ENCODE measurements at places on chromosomes 16 and 17.

GRCh38 chr16:19700319-19700781 lies 17.7 kb downstream of the KNOP1 start:
- no peak for DNase-seq

- DNase-seq: no peak
Measured at GRCh38 chr17:80323982-80324381, 63.3 kb downstream of the RNF213 start.

DNA sequence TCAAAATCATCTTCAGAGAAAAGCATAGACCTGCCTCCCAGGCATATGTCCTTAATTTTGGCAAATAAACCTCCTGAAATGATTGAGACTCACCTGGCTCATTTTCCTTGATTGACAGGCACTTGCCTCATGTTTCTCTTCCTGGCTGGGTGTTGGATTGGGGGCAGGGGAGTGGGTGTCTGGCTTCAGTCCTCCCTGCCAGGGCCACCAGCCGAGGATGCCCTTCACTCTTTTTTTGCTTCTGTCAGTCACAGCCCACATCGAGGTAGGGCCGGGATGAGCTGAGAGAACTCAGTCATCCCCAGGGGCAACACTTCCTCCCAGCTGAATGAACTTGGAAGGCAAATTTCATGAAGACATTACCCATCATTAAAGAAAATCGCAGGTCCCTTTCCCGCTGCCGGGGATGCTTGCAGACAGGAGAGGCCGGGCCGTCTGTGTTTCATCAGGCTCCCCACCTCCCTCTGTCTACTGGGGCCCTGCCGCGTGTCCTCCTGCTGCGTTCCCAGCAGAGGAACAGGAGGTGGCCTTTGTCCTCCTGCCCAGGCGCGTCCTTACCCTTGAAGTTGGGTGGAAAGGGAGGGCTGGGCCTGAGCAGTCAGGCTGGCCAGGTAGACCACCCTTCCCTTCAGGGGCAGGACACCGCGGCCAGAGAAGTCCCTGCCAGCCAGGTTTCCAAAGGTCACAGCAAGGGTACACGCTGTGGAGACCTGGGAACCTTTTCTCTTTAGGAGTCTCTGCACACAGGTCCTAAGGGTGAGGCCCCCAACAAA lies 11.2 kb upstream of the DNAH17 start:
- no peak for DNase-seq

DNA sequence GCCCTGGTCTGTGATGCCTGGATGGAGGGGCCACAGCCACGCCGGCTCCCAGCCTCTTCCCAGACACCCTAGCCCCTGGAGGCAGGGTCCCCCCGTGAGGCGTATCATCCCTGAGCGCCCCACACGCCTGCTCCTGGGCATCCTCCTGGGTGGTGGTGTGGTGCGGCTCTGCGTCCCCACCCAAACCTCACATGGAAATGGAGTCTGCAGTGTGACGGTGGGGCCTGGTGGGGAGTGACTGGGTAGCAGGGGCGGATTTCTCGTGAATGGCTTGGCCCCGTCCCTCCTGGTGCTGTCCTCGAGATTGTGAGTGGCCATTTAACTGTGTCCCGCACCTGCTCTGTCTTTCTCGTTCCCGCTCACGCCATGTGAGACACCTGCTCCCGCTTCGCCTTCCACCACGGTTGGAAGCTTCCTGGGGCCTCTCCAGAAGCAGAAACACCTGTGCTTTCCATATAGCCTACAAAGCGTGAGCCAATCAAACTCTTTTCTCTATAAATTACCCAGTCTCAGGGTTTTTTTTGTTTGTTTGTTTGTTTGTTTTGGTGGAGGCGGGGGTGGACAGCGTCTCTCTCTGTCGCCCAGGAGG lies 5.9 kb upstream of the SSTR5 start:
- no peak for DNase-seq

GRCh38 chr17:75610103-75610984 lies 22.7 kb downstream of the MYO15B start:
- DNase-seq: no peak

DNA sequence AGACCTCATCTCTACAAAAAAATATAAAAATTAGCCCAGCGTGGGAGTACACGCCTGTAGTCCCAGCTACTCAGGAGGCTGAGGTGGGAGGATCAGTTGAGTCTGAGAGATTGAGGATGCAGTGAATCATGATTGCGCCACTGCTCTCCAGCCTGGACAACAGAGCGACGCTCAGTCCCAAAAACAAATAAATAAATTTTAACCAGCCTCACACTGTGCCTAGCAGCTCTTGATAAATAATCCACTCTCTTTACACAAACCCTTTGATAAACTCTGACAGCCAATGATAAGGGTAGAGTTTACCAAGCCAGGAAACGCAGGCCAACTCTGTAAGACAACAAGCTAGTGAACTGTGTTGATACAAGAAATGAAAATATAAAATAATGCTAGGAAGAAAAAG lies 32.7 kb downstream of the LITAF start:
- no peak for DNase-seq

DNA sequence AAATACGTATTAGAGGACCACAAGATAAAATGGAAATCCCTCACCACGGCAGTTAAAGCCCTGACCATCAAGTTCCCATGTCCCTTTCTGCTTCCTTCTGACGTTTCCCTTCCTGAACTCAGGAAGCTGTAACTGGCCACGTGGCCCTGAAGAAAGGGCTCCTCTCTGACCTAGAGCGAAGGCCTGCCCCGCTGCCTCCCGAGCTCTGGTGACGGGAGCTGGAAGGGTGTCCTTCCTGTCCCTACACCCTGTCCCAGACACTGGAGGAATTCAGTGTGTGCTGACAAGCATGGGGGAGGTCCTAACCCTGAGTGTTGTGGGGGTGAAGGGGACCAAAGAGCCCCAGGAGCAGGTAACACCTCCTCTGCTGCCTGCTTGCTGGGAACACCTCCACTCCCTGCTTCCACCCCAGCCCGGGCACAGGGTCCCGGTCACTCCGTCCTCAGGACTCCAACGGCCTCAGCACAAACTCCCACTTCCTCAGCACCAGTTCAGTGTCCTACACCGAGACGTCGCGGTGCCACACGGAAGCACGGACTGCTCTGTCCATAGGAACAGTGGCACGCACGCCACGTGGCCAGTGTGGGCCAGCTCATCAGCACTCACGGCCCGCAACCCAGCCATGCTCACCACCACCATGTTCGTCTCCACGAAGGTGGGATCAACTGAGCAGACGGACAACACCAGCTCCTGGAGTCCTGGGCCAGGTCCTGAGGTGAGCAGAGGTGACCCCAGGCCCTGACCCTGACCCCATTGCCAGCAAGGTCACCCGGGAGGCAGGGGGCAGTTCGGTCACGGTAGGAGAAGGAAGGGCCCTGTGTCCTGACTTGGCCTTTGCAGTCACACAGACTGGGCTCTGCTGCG lies 16.9 kb downstream of the TMEM235 start:
- DNase-seq: no peak

DNA sequence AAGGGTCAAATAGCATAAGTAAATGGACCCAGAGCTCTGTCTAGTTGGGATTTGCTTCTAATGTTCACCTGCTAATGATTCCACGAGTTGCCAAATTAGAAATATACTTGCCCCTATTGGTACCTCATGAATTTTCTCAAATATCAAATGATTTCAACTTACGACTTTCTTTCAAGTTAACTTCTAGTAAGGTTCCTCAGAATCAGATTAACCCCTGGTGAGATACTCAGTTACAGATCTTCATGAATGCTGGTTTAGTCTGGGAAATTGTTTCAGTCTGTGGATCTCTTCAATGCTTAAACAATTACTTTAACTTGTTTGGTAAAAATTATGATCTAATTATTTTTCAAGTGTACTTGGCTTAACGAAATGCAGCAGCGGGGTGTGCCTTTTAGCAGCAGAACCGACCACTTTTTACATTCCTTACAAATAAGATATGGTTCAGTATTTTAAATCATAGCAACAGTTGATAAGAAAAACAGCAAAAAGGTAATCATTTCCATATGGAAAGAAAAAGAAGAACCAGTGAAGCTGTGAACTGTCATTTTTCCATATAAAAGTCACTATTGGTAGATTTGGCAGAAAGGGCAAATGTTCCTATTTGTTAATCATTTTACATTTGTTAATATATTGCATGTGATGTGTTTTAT lies 34.5 kb downstream of the TUBD1 start:
- DNase-seq: no peak

GRCh38 chr17:69415431-69415830 lies 934 bp downstream of the MAP2K6 start:
- no peak for DNase-seq

DNA sequence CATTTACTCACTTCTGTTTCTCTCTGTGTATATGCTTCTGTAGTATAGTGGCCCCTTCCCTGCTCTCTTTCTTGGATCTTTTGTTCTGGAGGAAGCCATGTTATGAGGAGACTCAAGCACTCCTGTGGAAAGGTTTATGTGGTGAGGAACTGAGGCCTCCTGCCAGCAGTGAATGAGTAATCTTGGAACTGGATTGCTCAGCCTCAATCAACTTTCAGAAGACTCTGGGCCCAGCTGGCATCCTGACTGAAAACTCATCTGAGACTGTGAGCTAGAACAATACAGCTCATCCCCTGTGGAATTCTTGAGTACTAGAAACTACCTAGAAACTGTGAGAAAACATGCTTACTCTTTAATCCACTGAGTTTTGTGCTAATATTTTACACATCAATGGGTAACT lies 133.1 kb upstream of the ZKSCAN2 start:
- DNase-seq: no peak

GRCh38 chr16:48231727-48232492 lies 12.2 kb upstream of the LONP2 start:
- DNase-seq: no peak

- no peak for DNase-seq
Measured at GRCh38 chr16:56470232-56470631, 18.9 kb downstream of the OGFOD1 start.

DNA sequence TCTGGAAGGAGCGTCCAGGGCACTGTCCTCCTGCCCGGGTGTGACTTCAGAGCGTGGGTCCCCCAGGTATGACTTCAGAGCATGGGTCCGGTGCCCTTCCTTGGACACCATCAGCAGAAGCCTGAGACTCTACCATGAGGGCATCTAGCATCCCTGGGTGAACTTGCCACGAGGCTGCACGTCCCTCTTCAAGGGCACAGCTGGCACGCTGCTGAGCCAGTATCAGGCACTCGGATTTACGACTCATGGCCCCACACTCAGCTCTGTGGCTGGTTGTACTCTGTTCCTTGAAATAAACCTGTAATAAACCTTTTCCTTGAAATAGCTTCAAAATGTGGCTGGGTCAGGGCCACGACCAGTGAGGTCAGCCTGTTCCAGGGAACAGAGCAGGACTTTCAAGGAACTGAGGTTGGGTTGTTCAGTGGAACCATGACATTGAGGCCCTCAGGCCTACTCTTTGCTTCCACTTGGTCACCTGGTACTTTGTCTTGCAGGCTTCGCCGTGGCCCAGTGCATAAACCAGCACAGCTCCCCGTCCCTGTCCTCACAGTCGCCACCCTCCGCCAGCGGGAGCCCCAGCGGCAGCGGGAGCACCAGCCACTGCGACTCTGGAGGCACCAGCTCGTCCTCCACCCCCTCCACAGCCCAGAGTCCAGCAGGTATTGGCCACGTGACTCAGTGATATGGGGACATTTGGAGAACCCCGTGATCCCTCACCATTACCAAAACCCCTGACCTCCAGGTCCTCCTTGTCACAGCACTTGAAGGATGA lies 89.9 kb downstream of the SOCS1 start:
- no peak for DNase-seq

DNA sequence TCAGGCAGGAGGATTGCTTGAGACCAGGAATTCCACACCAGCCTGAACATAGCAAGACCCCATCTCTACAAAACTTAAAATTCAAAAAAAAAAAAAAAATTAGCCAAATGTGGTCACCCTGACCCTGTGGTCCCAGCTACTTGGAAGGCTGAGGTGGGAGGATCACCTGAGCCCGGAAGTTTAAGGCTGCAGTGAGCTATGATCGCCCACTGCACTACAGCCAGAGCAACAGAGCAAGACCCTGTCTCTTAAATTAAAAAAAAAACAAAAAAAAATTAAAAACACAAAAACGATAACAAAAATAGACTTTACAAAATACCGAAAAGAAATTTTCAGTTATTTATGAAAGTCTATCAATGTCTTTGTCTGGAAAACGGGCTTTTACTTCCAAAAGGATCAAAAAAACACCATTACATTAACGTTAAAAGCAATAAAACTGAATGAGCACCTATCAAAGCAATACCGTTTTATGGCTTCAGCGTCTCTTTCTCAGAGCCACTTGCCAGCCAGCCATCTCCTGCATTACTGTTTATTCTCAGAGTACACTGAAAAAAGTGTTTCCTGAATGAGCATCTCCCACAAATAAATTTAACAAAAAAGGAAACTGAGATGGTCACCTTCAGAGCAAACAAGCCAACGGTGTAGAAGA lies 6.1 kb downstream of the USP7 start:
- DNase-seq: no peak

DNA sequence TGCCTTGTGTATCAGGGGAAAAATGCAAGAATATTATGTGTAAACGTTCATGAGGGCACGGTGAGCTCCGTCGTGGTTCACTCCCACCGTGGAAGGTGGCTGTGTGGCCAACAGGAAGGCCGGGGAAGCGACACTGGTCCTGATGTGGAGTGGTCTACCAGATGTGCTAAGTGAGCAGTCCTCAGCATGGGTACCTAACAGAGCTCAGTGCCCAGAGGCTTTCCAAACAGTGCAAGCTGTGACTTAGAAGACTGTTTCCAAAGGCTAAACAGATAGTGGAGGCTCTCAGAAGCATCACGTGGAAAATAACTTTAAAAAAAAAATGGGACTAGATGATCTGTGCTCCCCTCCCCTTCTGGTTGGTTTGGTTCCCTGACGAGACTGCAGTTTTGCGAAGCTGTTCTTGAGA lies 199.3 kb upstream of the CHMP6 start:
- no peak for DNase-seq

- no peak for DNase-seq
Measured at GRCh38 chr17:57002904-57003303, 25.0 kb downstream of the SCPEP1 start.

DNA sequence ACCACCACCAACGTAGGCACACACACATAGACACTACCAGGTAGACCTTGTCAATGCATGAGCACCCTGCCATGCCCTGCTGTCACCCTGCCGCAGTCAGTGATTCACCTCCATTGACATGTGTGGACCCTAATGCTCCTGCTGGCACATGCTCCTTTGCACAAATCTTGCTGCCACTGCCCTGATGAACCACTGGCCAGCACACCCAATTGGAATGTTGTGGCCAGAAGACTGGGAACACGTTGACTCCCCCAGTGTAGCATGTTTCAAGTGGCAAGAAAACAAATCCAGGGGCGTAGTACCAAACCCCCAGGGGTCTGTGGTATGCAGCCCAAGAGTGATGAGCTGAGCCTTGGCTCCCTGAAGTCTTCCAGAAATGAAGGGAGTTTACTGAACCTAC lies 486.4 kb upstream of the KIF2B start:
- DNase-seq: no peak

GRCh38 chr17:56026915-56027314 lies 126.4 kb upstream of the ANKFN1 start:
- no peak for DNase-seq

- DNase-seq: no peak
Measured at GRCh38 chr16:30914830-30915229, 8.5 kb upstream of the FBXL19 start.

DNA sequence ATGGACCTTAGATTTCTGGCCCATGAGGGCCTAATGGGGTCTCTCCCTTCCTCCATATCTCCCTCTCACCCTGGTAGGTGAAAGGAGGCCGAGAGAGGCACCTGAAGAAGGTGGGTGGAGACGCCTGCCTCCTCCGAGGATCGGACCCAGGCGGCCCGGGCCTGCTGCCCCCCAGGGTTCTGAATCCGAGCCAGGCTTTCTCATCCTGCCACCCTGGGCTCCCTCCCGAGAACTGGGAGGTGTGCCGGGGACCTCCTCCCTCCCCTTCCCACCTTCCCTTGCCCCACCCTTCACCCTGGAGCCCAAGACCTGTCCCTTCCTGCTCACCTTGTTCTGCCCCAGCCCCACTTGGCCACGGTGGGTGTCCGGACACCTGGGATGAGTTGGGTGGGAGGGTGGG lies 5.0 kb downstream of the FBXL19 start:
- no peak for DNase-seq

Measured in NCI-H510A treated with DMSO at 0.1 percent for 48 hours (cell line).